ENCODE measurements at places on chromosomes 11 and 22.

DNA sequence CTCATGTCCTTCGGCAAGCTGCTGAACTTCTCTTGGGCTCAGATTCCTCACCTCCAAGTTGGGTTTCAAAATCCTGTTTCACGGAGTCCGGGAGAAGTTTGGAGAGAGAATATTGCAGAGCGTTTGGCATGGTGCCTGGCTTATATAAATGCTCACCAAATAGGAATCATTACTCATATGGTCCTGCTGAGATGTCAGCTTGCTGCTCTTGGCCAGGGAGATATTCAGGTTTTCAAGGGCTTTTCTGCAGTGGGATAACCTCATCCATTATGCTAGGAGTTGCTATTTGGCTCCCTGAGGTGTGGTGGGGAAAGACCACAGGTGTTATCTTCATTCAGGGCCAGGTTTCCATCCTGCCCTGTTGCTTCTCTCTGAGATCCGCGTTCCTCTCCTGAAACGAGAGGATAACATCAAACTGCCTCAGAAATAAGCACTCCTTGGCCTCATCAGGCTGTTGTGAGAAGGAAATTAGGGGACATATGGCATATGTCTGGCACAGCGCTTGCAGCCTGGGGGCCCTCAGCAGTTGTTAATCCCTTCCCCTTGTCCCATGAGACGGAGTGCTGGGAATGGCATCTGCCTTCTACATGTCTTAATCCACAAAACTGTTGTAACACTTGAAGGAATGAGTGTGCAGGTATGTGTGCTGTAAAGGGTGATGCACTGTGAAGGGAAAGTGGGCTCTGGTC, 29.9 kb upstream of the ACER3 start:
- DNase-seq, result no peak

DNA sequence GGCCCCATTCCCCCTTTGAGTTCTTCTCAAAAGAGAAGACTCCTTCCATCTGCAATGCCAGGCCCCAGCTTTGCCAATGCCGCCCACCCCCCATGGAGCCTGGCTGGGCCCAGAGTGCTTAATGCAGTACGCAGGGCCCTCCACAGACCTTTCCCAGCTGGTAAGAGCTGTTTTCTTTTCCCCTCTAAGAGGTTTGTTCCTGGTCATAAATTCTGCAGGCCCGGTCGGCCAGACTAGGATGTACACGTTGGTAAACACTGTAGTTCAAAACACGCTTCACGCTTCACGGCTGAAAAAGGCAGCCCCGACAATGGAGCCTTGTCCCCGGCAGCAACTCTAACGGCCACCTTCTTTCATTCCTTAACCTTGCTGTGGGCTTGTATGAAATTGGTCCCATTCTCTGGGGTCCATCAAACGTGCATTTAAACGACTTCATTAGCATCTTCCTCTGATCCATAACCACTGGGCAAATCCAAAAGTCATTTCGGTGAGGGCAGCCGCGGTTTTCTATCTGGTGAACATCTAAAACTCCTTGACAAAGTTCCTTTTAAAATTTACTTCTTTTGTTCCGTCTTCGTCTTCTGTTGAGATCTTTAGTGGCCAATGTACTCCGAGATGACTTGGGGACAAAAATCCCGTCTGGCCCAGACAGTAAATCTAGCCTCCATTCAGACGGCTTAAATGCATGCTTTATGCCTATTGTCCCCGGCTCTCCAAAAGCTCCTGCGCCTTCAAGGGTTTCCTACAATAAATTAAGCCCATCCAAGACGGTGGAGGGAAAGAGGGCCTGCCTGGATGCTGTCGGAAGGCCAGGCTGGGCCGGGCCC, 60.0 kb upstream of the MYEOV start:
- no peak for DNase-seq

GRCh38 chr22:20109411-20110358, 6.2 kb upstream of the RANBP1 start:
- DNase-seq, result no peak

DNA sequence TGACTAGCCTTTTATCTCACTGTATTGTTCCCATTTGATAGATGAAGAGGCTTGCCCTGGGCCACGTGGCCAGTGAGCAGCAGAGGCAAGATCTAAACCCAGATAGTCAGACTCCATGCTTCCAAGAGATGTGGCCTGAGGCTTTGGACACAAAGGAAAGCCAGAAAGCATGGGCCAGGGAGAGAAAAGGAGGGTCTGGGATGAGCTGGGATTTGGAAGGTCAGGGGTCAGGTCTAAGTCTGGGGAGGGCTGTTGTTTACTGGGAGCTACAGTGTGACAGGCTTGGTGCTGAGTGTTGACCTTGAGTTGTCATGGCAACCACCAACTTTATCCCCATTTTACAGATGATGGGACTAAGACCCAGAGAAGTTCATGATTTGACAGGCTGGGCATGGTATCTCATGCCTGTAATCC, 2.1 kb downstream of the SLC35E4 start:
- DNase-seq, result no peak

DNA sequence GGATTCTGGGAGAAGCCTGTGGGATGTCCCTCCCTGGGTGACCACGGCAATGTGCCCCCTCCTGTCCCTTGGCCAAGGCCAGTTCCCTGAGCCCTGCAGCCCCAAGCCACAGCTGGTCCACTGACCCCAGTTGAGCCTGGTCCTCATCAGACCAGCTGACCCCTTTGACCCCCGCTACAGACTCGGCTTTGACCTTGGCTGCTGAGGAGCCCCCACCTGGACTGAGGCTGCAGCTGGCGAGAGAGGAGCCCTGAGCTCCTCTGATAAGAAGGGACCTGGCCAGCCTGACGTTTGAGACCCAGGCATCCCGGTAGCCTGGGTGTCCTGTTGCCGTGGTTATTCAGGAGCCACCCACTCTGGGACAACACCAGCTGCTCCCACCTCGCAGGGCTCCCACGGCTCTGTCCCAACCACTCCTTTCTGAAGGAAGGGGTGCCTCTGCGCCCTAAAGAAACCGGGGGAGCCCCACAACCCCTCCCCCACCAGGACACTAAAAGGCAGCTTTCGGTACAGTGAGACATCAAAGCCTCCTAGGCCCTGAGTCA, 3.0 kb downstream of the ASCL2 start:
- no peak for DNase-seq

DNA sequence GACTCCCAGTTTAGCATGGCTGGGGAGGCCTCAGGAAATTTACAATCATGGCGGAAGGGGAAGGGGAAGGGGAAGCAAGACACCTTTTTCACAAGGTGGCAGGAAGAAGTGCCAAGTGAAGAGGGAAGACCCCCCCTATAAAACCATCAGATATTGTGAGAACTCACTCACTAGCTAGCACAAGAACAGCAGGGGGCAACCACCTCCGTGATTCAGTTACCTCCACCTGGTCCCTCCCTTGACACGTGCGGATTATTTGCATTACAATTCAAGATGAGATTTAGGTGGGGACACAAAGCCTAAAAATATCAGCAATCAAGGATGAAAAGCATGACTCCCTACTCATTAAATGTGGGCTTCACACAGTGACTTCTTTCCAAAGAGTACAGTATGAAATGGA, 155.0 kb upstream of the CCDC90B start:
- no peak for DNase-seq

GRCh38 chr11:29879560-29879959, 137.3 kb downstream of the KCNA4 start:
- no peak for DNase-seq
